ENCODE measurements at places on chromosomes 2 and 18.

- no peak for DNase-seq
These were observed 119.2 kb downstream of the MAPK4 start for GRCh38 chr18:50679056-50679455.

DNA sequence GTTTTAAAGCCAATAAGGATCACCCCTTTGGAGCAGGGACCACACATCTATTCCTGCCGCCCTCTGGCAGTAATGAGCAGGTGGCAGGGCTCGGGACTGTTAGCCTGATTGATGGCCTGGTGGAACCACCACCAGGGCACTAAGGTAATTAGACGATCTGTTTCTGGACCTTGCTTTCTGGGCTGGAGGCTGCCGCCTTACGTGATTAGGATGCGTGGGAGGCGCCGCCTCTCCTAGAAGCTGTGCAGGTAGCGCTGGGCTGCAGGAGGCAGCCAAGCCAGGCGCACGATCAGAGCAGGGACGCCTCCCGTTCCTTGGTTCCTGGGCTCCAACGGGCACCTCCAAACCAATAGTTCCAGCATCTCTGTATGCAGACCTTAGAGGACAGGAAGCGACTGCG lies 242.6 kb upstream of the RAB12 start:
- no peak for DNase-seq

- DNase-seq = no peak
These were observed 14.1 kb downstream of the LTBP1 start for GRCh38 chr2:32960647-32961403.

DNA sequence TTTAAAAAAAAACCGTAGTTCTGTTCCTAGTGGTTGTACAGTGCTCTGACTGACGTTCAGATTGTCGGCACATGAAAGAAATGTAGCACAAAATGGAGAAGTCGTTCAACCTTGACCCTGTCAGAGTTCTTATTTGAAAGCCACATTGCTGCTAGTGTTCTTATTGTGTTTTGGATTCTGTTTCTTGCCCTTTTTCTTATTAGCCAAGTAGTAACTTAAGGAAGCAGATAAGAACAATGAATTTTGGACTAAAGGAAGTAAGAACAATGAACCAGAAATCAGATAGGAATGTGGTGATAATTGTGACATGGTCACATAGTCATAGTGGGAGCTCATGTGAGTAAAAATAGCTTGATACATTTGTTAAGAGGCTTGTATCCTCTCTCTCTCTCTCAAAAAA lies 45.9 kb downstream of the RPIA start:
- DNase-seq = no peak

GRCh38 chr18:75116809-75117208 lies 92.1 kb downstream of the PTGR3 start:
- no peak for DNase-seq

DNA sequence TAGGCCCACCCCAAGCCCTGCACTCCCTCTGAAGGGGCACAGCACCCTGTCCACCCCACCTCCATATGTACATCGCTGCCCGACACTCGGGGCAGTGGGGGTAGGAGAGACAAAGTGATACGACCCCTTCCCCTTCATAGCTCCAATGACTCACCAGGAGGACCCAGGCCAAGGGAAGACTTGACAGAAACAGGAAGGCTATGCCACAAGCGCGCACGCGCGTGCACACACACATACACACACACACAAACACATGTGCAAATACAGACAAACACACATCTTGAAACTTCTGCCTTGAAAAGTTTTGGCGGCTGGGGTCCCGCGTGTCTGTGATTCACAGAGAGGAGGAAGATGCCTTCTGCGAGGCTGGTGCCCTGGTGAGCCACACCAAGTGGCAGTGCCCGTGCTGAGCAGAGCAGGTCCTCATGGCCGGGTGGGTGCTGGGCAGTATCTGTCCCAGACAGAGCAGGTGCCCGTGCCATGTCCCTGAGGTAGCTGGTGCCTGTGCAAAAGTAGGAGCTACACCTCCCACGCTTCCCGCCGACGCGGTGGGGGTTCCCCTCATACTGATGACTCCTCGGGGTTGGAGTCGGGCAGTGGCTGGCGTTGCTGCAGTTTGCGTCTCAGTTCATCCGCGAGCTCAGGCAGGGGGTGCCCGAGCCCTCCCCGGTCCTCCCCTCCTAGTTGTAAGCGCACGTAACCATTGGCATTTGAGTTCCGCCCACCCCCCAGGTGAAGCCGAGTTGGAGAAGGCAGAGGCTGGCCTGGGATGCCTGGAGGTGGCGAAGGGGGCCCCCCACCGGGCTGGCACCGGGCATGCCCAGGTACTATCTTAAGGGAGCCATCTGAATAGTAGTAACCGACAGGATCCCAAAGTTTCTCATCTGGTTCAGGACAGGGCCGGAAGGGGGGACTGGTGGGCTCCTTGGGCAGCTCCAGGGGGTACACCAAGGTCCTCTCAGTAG lies 2.5 kb upstream of the ANKRD39 start:
- DNase-seq = no peak

GRCh38 chr18:37055137-37055802 lies 226.3 kb downstream of the KIAA1328 start:
- no peak for DNase-seq

- DNase-seq = no peak
These were observed 11.3 kb downstream of the VRK2 start for GRCh38 chr2:58057707-58058530.

GRCh38 chr2:234747833-234748559 lies 203.8 kb upstream of the SH3BP4 start:
- DNase-seq = no peak

- DNase-seq = no peak
These were observed 308.4 kb downstream of the NDUFA10 start for GRCh38 chr2:239716536-239717318.

DNA sequence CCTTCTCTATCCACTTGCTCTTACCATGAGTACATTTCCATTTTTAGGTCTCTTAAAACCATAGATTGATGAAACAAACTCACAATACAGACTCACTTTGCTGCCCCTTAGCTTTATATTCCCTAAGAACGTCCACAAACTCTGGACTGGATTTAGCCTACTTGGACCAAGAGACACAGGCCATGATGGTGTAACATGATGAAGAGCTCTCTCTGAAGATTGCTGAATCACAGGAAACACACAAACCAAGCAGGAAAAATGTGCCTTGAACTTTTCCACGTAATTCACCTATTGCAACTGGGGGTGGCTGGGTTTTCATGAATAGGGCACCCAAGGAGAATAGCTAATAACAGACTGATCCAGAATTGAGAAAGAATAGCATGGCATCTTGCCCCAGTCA lies 201.7 kb upstream of the RBBP8 start:
- no peak for DNase-seq

DNA sequence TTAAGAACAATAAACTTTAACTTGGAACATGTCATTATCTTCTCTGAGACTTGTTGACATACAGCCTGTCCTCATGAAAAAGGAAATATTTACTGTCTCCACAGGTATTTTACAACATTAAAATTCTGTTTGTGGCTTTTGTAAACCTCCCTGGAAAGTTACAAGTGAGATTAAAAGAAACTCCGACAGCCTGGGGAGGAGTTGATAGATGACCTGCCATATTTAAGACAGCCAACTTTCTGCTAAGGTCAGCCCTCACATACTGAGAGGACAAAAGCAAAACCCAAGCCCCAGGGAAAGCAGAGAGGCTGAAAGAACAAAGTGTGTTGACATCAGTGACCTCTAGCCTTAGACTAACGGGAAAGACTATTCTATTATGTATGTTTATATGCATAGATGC lies 350.2 kb downstream of the RIT2 start:
- no peak for DNase-seq

- no peak for DNase-seq
These were observed 180.9 kb downstream of the ZBTB7C start for GRCh38 chr18:48228301-48228715.

DNA sequence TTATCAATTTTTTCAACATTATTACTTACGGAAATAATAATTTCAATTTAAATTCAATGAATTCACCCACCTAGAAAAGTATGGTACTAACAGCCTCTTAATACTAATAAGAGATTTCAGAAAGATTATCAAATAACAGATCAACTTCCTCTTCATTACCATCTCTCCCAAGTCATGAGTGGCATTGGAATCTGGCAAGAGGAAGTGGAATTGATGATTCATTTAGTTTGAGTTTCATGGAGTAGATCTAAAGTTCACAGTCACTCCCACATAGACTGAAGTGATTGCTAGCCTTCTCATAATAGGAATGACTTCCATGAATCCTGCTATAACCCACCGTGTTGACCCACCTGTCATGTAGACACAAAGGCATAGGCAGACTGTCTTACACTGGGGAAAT lies 77.7 kb upstream of the WDR75 start:
- no peak for DNase-seq

Data from stimulated activated CD8-positive, alpha-beta memory T cell treated with anti-CD3 and anti-CD28 coated beads, Interleukin-15, amount 100 ng/mL, for 4 hours (primary cell).